ENCODE measurements at places on chromosomes 6 and 20.

DNA sequence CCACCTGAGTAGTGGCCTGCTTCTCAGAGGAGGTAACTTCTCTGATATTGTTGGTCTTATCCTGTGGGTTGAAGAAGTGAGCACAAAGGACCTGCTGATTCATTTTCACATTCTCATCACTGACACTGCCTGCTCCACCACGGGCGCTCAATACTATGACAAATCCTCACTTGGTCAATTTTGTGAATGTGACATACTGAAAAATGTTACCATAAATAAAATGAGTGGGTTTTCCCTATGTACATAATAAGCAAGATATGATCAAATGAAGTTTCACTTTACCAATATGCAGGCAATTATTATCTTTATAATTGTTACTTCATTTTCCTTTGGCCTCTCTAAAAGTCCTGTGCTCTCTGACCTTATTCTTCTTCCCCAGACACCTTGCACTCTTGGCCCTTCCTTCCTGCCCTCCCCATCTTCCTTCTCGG is 71.5 kb upstream of the RIPOR2 start:
- no peak for DNase-seq

DNA sequence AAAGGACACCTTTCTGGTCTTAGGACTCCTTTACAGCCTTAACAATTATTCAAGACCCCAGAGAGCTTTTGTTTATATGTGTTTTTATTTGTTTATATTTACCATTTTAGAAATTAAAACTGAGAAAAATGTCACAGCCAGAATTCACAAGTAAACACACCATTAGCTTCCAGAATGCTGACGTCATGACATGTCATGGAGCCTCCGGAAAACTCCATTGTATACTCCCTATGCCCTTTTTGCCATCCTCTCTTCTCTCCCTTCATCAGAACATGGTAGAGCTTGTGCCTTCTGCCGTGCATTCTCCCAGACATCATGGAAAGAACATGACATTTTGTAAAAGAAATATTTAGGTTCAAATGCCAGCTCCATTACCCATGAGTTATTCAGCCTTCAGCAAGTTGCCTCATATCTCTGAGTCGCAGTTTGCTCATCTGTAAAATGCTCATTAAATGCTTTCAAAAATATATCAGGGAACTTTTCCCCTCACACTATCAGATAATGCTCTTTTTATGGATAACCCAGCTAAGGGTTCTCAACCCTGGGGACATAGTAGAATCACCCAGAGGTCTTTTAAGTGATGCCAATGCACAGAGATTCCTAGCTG is 27.8 kb downstream of the TNFAIP3 start:
- no peak for DNase-seq

DNA sequence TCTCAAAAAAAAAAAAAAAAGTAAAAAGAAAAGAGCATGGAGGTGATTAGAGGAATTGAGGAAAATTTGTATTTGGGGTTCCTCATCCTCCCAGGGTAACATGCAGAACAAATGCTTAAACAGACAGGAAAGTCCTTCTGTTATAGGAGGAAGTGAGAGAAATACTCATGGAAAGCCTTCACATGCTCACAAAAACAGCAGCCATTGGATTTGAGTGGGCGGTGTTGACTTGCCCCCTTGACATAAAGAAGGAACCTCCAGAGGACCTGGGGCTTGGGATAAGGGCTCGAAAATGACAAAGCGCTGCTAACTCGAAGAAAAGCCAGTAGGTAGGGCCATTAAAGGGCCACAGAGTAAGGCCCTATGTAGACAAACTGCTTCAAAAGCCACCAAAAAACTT is 17.5 kb upstream of the SAMHD1 start:
- no peak for DNase-seq

DNA sequence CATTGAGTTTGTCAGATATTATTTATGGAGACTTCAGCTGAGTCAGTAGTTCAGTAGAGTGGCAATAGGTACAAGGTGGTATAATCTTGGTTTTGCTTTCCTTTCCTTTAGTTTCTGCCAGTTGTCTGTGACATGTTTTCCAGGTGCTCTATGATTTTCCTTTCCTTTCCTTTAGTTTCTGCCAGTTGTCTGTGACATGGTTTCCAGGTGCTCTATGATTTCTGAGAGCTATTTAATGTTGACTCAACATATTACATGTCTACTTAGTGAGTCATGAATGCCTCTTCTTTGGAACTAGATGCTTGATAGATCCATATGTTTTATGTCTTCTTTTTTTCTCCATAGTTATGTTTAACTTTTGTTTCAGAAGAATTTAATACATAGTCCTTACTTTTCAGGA is 186.4 kb upstream of the DEFB112 start:
- DNase-seq, result no peak

DNA sequence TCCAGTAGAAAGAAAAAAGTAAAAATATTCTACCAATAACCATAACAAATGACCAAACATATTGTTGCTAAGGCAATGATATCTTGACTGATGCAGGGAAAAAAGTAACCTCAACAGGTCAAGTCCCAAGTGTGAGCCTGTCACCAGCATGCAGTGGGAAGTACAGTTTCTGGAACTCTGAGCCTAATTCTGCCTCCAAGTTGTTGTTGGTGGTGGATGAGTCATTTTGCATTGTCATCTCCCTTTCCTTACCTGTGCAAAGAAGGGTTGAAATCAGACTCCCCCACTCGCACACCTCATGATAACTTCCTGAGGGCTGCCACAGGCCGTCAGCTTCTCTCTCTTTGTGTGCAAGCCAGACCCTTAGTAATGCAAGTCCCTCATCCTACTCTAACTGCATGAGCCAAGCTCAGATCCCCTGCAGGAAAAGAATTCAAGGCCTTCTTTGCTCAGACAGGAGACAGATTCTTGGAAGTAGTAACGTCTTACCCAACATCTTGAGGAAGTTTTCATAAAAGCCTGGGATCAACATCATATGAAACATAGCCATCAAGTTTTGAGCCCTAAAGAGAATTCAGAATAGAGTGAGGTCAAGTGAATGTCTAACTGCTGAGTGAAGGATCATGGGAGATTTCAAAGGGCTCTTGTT is 207.6 kb upstream of the FOXA2 start:
- DNase-seq, result no peak
